ENCODE measurements at places on chromosomes 7 and 10.
A peak's percentile ranks its signal among the peaks of the same experiment; 100 is the strongest.

DNA sequence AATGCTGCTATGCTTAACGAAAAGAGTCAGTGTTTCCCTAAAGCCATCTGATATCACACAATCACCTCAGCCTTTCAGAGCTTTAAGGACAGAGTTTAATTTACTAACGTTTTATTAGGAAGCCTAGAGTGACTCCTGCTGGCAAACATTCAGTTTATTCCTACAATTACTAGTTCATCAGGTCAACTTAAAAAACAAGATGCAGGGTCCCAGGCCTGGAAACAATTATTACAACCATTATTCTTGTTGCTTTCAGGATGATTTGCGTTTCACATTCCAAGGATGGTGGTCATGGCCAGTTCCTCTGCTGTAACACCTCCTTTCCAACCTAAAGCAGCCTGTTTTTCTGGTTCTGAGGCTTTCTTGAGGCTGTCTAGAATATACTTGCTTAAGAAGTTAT, 1.5 kb upstream of the FAM53B start:
- DNase-seq: peak; percentile 49

DNA sequence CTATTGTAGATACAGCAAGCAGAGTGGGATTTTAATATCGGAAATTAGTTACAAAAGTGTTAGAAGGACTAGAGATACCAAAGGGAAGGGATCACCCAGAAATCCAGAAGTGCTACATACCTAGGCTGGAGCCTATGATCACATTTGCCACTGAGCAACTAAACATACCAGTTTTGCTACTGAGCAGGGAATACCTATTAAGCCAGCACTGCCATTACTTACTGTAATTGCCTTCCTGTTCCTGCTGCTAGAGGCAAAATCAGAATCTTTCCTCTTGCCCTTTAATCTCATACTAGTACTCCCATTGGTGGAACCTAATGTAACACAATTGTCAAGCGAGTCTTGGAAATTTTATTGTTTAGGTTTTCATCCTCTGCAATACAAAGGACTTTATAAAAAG, 121.7 kb downstream of the ATRNL1 start:
- DNase-seq: no peak

DNA sequence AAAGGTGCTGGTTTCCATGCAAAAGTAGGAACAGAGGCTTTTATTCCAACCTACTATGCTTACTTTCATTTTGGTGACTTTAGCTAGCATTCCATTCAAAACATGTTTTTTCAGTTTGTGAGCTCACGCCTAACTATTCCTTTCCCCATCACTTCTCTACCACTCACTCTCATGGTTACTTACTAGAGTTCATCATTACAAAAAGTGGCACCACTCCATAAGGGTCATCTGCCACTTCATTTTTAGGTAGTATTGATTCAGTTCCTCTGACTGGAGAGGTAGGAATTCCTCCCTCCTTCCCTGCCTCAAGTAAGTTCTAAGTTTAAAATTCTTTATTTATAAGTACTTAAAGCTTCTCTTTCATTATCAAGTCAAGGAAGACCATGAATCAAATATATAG, 543.1 kb downstream of the HTR7 start:
- DNase-seq: no peak

GRCh38 chr7:106425017-106425719, 140.4 kb upstream of the NAMPT start:
- peak; percentile 5 for DNase-seq

DNA sequence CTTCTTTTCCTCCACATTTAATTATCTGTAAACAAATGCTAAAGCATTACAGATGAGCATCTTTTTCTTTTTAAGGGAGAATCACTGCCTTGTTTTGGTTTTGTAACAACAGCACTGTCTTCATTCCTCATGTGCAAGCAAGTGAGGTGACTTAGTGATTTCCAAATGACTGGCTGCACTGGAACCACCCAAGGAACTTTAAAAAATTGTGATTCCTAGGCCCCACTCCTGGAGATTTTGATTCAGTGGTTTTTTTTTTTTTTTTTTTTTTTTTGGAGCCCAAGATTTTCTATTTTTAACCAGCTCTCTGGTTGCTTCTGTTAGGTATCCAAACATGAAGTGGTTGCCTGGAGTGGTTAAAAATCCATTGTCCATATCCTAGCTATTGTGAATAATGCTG, 176.2 kb downstream of the LRMDA start:
- DNase-seq: no peak

DNA sequence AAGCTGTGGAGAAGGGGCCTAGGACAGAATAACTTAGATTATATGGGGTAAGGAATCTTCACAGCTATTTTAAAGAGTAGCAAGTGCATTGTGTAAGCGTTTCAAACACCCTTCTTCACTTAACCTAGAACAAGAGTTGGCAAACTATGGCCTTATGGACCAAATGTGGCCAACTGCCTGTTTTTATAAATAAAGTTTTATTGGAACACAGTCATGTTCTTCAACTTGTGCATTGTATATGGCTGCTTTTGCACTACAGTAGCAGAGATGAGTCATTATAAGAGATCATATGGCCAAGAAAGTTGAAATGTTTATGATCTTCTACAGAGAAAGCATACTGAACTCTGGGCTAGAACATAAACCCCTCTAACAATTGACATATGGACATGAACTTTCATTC, 187.8 kb downstream of the ETV1 start:
- DNase-seq: no peak

DNA sequence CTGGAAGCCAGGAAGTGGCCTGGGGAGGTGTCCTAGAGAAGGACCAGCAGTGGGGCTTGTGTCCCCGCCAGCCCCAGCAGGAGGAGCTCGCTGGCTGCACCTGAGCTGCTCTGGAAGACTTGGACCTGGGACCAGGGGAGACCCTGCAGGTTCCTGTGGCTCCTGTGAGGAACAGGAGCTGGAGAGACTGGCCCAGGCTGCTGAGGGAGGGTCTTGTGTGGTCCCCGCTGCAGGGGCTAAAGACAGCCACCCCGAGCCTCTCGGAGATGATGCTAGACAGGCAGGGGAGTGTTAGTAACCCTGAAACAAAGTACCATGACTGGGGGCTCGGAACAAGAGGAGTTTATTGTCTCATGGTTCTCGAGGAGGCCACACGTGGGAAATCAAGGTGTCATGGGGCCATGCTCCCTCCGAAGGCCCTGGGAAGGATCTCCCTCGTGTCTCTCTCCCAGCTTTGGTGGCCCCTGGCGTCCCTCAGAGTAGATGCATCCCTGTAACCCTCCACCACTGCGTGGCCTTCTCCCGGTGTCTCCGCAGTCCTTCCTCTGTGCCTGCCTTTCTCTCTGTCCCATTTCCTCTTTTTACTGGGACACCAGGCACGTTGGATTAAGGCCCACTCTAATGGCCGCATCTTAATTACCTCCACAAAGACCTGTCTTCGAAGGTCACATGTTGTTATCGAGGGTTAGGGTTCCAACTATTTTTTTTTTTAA, 348.4 kb downstream of the GLRX3 start:
- DNase-seq: no peak

DNA sequence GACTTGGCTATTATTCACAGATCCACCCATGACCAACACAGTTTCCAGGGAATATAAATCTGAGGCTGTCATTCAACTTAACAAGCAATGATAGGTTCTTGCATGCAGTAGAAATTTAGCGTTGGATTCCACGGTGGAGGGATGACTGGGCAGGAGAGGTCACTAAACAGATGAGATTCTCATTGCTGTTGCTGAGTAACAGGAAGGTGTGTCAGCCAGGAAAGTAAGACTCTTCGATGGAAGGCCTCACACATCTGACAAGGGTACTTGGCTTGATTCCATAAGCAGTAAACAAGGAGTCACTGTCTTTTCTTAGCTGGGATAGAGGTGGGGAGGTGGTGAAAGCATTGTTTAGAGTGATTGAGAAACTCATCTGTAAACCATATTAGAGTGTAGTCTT, 1152.0 kb downstream of the SORCS3 start:
- no peak for DNase-seq

- DNase-seq: no peak
Observed at GRCh38 chr7:44604941-44605340, 1.5 kb upstream of the OGDH start.

- no peak for DNase-seq
Observed at GRCh38 chr7:149205690-149206381, 10.5 kb downstream of the ZNF282 start.

GRCh38 chr10:46247808-46248569, 38.8 kb upstream of the ANTXRL start:
- DNase-seq: no peak

DNA sequence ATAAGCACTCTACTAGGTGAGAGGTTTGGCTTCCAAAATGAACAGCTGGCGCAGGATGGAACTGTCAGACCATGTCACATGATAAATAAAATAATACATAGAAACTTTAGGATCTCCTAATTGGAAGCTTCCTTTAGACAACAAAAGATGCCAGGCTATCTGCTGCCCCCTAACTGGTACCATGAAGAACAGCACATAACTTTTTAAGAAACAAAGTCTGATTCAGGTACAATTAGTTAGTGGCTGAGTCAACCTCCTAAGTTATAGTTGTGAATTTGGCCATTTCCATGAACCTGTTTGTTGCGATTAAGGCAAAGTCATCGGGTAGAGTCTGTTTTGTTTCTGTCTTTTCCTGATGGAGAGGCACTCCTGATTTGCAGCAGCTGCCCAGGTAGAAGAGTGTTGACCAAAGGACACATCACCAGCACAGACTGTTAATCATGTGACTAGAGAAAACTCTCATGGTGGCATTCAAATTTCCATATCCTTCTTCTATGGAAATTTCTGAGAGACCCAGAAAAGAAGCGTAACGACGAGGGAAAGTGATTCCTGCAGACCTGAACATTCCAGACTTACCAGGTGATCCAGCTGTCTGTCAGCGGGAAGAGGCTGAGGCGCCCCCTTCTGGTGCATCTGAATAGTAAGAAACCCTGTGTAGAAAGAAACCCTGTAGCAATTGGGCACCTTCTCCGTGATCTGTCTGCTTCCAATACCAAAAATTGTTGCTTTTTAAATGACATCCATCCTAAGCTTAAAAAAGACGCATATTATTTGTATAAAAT, 8.6 kb upstream of the INHBA start:
- no peak for DNase-seq

GRCh38 chr7:74355091-74355490, 65.9 kb downstream of the CLIP2 start:
- no peak for DNase-seq

GRCh38 chr7:64879086-64879730, 23.9 kb upstream of the ZNF273 start:
- DNase-seq: no peak

DNA sequence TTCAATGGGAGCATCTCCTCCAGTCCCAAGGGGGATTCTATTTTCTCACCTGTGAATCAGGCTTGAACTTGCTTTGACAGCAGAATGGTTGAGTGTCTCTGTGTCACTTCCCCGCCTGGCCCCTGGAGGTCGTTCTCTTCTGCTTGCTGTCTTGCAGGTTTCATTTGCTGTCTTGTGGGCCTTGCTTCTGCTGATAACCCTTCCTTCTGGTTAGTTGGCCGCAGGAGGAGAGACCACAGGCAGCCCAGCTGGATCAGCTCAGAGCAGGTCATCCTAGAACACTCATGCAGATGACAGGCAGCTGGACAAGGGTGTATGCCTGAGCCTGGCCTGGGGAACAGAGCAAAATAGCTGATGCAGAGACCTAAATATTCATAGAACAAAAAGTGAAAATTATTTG, 344.2 kb upstream of the ADARB2 start:
- no peak for DNase-seq

- DNase-seq: no peak
Observed at GRCh38 chr10:120431251-120431651, 25.8 kb upstream of the PLPP4 start.
